T-helper 1 cell (primary cell): ENCODE measurements at places on chromosomes 7 and 10.
A peak's percentile ranks its signal among the peaks of the same experiment; 100 is the strongest.

DNA sequence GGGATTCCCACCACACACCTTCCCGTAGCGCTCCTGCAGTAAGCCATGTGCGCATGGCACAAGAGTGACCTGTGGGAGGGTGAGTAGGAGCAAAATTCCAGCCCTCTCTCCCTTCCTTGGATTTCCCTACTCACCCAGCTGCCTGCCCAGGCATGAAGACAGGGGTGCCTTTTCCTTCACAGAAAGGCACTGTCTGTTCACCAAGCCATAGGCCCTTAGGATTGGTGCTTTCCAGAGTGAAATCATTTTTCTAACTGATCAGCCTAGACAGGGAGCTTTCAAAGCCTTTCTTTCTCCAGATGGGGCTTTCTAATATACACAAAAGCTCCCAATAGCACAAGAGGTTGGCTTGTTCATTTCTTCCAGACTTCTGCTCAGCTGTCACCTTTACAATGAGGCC, 79.7 kb downstream of the CTTNBP2 start:
- DNase-seq = no peak

GRCh38 chr7:36145686-36146085, 7.4 kb upstream of the EEPD1 start:
- DNase-seq = no peak

GRCh38 chr7:130242198-130243014, 24.3 kb upstream of the CPA2 start:
- DNase-seq = peak; percentile 22

DNA sequence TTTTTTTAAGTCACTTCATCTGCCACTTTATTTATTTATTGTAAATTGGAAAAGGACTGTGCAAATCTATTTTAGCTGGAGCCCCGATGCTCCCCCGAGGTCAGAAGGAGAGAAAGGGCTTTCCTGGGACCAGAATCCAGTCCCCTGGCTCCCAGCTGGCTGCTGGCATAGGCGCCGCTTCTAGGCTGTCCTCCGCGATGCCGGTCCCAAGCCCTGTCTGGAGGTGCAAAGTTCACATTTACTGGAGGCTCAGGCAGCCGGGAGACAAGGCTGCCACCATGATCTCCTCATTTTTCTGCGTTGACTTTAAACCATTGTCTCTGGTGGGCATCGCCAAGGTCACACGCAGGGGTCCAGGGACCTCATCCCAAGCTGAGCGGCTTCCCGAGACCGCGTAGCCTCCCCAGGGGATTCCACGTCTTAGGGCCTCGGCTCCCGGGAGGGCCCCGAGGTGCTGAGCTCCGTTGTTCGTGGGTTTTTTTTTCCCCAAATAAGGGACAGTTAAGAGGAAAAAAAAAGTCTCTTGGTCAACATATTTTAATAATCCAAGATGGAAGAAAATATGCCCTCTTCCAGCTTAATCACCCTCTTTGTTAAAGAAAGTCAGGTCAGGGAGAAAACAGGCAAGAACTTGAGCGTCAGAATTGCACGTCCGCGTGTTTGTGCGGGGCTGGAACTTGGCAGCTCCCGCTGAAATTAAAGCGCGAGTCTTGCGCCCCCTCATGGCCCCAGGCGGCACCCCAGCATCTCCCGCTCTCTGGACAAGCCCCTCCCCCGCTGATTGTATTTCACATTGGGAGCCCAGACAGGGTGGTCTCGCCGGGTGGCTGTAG, 11.9 kb downstream of the RGR start:
- no peak for DNase-seq

GRCh38 chr10:76309741-76310587, 878.5 kb downstream of the LRMDA start:
- no peak for DNase-seq

GRCh38 chr10:91299999-91300575, 79.6 kb downstream of the PCGF5 start:
- no peak for DNase-seq

- peak; percentile 52 for DNase-seq
Observed at GRCh38 chr7:100493476-100494264, 9.9 kb downstream of the NYAP1 start.

- no peak for DNase-seq
Observed at GRCh38 chr10:17366705-17367104, 87.7 kb downstream of the ST8SIA6 start.

- DNase-seq = no peak
Observed at GRCh38 chr10:20473023-20473760, 423.9 kb downstream of the NEBL start.

- no peak for DNase-seq
Observed at GRCh38 chr7:44400033-44400511, 74.7 kb upstream of the CAMK2B start.

- peak; percentile 90 for DNase-seq
Observed at GRCh38 chr10:100481462-100482081, 18.8 kb downstream of the WNT8B start.

- no peak for DNase-seq
Observed at GRCh38 chr10:8310930-8311329, 256.4 kb downstream of the GATA3 start.

DNA sequence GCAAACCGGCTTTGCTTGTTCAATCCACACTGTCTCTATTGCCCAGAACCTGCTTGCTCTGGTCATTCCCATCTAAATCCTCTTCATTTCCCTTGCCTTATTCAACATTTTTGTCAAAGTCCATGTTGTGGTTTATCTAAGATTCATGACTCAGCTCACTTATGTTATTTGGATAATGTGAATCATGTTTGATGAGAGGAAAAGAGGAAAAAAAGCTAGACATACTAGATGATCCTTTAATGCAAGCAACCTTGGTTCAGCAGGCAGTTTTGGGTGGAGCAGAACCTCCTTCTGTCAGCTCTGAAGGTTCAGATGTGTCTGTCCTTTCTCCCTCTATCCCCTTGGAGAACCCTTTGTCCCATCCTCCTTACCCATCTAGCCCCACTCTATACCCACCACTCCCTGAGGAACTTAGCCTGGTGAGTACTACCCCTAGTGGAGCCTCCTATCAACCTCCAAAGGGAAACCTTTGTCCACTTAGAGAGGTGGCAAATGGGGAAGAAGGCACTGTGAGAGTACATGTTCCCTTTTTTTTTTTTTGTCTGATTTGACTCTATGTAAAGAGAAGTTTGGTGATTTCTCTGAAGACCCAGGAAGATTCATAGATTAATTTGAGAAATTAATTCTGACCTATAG, 2.1 kb upstream of the SAMD9L start:
- no peak for DNase-seq

- no peak for DNase-seq
Observed at GRCh38 chr7:67678419-67678818, 681.8 kb downstream of the TYW1 start.

GRCh38 chr7:8391353-8392062, 41.9 kb upstream of the NXPH1 start:
- DNase-seq = no peak

DNA sequence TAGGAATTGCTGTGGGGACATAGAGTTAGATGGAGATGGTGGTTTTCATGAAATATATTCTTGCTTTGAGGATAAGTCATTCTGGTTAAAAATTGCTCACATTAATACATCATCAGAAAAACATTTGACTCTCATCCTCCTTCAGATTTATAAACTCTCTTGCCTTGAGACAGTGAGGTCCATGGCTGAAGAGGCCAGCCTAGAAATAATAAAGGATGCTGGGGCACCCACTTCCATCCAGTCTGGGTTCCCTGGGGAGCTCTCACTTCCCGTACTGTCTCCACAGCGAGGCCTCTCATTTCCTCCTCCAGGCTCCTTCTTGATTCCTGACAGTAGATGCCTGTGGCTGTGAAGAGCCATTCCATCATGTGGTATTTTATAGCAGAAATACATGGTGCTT, 73.3 kb upstream of the PRKG1 start:
- no peak for DNase-seq

- peak; percentile 99 for DNase-seq
Observed at GRCh38 chr10:125719173-125720001, at the start of gene EDRF1. EDRF1 (plus strand) TSS chr10:125719709; CDS start chr10:125719808, 99 bp downstream.

- no peak for DNase-seq
Observed at GRCh38 chr7:16098585-16099179, 322.7 kb downstream of the CRPPA start.

GRCh38 chr10:128727114-128727513, 600.9 kb upstream of the MKI67 start:
- no peak for DNase-seq

- no peak for DNase-seq
Observed at GRCh38 chr10:47060993-47061500, 149.8 kb downstream of the PTPN20 start.

- DNase-seq = no peak
Observed at GRCh38 chr7:134720091-134720935, 59.1 kb upstream of the CALD1 start.

DNA sequence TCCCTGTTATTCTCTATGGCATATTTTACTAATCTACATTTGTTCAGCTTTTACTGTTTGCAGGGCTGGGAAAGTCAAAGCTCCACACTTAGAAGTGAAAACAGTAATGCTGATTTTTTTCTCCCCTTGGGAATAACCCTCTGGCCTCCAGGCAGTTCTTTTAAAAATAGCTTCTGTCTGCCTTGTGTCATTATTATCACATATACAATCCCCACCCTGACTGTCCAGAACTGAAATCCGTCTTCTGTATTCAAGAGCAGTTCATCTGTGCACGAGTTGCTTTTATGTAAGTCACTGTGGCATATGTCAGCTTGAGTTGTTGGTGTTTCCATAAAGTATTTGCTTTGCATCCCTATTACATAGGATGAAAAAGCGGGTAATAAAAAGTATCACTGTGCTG, 1221.1 kb upstream of the CELF2 start:
- no peak for DNase-seq

DNA sequence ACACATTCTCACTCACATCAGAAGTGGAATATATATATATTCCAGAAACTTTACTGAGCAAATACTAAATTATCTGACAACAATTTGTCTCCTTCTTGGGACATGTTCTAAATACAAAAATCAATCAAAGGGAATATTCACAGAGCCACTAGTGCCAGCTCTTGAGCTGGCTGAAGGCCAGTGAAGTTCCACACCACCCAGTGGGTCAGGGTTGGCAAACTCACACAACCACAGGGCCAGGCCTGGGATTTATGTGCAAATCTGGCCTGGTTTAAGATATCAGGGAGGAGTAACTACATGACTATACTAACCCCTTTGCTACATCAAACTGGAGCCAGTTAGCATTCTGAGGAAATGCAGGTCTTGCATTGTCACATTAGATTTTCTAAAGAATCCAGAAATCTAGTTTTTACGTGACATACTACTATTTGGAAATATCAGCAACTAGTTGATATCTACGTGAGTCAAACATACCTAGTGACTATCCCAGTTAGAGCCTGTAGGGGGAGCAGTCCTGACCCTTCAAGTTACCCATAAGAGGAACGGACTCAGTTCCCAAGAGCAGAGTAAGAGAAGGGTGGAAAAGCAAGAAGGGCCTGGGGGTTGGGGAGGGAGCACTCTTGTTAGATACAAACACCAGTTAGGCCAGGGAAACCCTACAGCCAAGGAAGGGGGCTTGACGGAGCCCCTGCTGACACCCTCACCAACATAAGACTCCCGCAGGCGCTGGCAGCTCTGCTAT, 600.4 kb downstream of the KCNMA1 start:
- DNase-seq = no peak

DNA sequence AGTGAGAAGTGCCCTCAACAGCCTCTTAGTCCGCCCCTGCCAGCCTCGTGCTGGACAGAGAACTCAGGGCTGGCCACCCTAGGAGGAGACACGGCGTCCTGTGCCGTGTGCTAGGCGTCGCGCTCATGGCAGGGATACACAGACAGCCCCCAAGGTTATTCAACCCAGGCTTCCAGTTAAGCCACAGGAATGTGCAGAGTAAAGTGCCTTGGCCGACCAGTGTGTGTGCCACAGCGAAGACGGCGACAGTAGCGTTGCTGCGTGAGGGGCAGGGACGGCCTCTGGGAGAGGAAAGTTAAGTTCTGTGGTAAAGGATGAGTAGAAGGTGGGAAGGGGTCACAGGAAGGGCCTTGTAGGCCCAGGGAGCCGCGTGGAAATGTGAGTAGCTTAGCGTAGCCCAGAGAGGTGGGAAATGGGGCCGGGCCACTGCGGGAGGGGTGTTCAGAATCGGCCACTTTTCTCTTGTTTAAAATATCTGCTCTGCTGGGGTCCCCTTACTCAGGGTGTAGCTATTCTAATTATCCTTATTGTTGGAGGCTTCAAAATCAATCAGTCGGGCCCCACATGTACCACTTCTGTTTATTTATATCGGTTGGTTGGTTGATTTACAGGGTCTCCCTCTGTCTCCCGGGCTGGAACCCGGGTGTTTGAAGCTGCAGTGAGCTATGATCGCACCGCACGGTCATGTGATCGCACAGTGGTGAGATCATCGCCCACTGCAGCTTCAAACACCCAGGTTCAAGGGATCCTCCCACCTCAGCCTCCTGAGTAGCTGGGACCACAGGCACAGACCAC, 24.5 kb downstream of the TMEM120A start:
- no peak for DNase-seq

DNA sequence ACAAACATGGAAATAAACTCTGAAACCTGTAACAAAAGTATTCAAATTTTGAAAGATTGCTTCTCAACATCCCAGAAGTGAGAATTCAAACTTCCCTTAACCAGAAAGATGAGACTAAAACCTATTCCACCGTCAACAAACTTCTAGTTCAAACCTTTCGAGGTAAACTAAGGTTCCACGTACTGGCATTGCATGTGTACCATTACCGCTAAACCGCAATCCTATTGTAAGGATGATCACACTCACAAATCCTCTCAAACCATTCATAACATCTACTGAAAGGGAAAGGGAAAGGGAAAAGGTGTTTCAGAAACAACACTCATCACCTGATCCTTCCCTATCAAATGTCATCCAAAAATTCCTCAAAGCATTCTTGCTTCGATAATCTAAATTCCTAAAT, 3.1 kb downstream of the SMURF1 start:
- DNase-seq = no peak

DNA sequence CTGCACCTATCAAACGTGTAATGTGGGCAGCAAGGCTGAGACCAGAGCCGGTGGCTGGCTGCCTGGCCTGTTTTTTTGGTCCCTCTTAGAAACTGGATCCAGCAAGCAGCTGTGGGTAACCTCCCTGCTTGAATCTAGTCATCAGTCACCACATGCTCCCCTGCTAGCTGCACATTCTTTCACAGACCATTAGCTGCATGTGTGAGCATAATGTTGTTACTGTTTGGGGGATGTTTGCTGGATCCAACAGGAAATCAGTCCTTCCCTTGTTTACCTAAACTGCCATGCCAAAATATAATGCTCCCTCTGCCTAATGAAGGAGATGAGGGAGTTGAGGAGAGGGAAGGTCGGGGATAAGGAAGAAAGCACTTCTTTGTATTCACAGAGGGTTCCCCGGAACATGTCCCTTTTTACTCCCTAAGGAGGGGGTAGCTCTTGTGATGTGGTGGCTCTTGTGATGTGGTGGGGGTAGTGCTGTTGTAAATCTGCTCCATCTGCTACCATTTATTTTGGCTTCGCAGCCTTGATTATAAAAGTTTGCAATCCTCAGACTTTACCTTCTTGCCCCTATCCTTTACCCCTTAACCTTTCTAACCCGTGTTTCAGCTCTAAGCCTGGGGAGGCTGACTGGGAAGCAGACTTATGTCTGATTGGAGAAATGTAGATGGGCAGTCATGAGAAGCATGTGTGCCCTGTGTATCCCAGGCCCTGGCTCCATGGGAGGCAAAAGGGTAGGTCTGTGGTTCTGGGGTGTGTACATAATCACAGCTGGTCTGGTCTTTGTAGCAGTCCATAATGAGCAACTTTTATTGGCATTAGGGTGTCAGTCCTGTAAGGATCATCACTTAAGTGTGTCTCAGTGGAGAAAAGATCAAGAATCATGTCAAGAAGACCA, 20.8 kb downstream of the LOXL4 start:
- DNase-seq = no peak
